Mesenteric fat pad (tissue), 1 donor: ENCODE measurements at places on chromosomes 11 and 22. TPM values are rescaled to one million over a fixed set of nuclear protein-coding genes. Genes with fewer than 3 reads are reported as not detected.

DNA sequence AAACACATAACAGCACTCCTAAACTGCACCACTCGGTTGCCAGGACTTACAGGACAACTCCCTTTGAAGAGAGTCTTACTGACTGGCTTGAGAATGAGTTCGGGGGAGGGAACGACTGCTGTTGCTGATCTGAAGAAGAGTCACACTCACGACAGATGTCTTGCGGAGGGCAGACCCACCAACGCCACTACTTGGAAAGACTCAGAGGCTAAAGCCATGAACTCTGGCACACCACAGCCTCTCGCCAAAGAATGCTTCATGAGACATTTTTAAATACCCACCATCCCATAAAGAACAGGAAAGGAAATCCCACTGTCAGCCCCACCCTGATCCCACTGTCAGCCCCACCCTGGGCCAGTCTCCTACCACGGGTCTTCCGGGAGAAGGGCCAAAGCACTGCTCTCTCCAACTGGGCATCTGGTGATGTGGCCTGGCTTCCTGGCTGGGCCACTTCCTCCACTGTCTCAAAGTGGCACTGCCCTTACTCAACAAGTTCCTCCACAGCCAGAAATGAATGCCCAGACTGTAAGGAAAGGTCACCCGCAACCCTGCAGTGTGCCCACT lies 73.6 kb downstream of the MICAL3 start:
- DNase-seq: no peak

DNA sequence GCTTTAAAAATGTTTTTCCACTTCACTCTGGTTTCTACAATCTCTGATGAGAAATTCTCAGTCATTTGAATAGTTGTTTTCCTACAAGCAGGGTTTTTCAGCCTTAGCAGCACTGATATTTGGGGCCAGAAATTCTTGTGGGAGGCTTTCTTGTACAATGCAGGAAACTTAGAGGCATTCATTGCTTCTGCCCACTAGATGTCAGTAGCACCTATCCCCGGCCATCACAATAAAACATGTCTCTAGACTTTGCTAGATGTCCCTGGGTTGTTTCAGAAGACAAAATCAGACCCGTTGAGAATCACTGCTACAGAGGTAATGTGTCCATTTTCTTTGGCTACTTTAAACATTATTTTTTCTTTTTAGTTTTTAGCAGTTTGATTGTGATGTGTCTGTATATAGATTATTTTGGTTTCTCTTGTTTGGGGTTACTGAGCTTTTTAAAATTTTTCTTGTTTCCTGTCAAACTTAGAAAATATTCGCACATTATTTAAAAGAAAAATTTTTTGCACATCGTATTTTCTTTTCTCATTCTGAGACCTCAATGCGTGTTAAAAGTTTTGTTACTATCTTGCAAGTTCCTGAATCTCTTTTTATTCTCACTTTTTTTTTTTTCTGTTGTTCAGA lies 60.8 kb upstream of the CCDC179 start:
- no peak for DNase-seq

GRCh38 chr11:74185285-74185684 lies 14.2 kb downstream of the PPME1 start:
- DNase-seq: no peak

- no peak for DNase-seq
Observed at GRCh38 chr11:75429902-75430713, 2.9 kb downstream of the KLHL35 start.

GRCh38 chr11:20363500-20364340 lies at the start of gene HTATIP2:
Gene HTATIP2 (plus strand): TSS chr11:20363714. CDS start chr11:20364238, 524 bp downstream.
- DNase-seq: peak; percentile 93

Gene CDKN1C
- 252 TPM for total RNA-seq

Gene PRG3
- total RNA-seq: not detected

Gene CD248
- total RNA-seq: 810 TPM

Gene MS4A6A
- 196 TPM for total RNA-seq
